ENCODE measurements at places on chromosomes 7 and 10.

DNA sequence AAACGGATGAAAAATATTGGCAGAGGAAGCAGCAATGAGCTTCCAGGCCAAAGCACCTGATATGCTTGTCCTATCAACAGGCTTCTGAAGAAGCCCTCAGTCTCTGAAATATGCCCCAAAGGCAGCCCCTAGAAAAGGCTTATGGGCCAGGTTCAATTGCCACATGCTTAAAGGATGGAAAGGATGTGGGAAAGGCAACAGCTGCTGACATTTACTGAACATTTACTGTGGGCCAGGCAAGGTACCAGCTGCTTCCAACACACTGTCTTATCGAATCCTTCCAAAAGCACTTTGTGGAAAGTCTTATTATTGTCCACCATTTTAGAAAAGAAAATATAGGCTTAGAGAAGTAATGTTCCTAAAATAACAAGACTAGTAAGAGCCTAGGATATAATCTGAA, 56.5 kb downstream of the DOCK4 start:
- DNase-seq = no peak

GRCh38 chr7:70356085-70356786, 758.0 kb downstream of the AUTS2 start:
- DNase-seq = no peak

- no peak for DNase-seq
These were observed 34.9 kb downstream of the GBX1 start for GRCh38 chr7:151132461-151133205.

GRCh38 chr10:20041931-20042330, 225.7 kb downstream of the PLXDC2 start:
- DNase-seq = no peak

DNA sequence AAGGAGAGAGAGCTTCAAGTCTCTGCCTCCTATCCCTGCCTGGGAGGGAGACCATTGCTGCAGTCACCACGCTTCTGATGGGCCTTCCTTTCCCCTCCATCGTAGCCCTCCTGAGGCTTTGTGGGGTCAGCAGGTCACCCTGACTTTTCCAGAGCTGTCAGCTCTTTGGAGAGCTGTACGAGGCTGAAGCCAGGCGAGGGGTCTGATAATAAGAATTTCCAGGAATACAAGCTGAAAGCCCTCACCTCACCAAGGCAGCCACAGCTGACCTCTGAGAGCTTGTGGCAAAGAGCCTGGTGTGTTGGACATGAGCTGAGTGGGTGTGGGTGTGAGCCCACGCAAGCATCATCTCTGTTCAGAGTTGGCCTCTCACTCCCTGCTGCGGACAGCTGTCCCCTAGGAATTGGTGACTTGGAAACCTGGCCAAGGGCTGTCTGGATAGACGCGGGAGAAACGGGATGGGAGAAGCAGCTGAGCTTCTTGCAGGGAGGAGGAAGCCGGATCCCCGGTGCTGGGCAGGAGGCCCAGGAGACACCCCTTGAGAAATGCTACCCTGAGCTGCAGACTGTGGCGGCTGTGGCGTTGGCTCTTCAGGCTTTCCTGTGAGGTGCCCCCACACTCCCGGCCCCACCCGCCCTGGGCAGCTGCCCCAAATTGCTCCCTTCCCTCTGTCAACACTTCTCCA, 122.1 kb upstream of the BTBD16 start:
- no peak for DNase-seq

GRCh38 chr7:112180223-112180622, 26.0 kb downstream of the DOCK4 start:
- no peak for DNase-seq

Data from activated naive CD4-positive, alpha-beta T cell treated with Interleukin-2 at 50 U/mL for 16 hours (primary cell).